ENCODE measurements at places on chromosomes 3 and 15.

DNA sequence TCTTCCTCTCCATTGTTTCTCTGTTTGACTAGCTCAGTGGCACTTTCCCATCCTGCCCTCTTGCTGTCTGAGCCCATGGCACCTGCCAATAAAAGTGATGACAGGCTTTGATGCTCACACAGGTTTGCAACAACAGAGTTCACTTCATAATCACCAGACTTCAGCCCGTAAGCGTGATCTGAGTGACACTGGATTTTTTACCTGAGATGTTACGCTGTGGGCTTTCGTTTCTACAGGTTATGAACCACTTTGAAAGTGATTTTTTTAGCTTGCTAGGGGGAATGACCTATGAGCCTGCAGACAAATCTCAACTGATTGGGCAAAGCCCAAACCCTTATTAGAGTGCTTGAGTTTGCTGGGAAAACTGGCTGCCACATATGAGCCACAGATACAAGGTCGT, 173.9 kb upstream of the ICE2 start:
- no peak for DNase-seq

- DNase-seq, result no peak
Observed at GRCh38 chr3:31439890-31440750, 92.6 kb upstream of the STT3B start.

- no peak for DNase-seq
Observed at GRCh38 chr15:85849946-85850345, 55.2 kb upstream of the KLHL25 start.

DNA sequence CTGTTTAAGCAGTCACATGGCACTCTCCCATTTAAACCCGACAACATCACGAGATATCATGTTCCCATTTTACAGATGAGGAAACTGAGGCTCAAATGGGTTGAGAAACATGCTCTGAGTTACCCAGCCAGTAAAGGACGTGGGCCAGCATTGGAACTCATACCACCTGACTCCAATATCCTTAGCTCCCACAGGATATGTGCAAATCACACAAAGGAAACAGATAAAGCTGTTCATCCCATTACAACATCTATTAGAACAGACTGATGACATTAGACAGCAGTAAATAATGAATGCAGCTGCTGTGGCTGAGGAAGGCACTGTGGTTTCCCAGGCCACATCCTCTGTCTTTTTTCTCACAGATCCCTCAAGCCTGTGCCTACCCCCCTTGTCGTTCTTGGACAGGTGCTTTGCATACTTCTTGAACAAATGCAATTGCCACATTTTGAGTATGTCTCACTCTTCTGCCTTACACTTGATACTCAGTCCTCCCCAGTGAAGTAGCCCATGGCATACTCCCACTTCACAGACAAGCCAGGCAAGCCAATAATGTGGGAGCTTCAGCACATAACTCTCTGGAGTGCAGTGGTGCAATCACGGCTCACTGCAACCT, 17.7 kb downstream of the FRMD4B start:
- peak; percentile 35 for DNase-seq

GRCh38 chr3:32712506-32713055, 27.6 kb downstream of the CNOT10 start:
- DNase-seq, result no peak

DNA sequence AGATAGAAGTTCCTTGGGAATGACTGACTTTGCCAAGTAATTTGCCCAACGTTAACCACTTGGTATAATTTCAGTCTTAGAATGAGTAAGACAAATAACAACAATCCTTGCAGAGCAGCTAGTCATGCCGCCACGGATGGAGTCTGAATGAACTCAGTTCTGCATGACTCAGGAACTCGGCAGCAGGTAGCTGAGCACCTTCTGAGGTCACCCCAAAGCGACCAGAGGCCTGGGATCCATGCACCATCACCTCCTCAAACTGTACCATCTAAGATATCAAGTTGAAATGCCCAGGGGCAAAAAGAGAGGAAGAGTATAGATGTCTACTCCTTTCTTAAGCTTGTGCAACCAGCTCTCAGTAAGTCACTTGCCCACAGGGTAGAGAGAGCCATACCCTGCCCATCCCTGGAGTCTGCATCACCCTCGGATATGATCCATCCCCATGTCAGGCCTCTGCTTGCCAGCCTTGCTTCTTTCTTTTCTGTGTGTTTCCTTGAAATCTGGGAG, 8.5 kb upstream of the CDCP1 start:
- no peak for DNase-seq

DNA sequence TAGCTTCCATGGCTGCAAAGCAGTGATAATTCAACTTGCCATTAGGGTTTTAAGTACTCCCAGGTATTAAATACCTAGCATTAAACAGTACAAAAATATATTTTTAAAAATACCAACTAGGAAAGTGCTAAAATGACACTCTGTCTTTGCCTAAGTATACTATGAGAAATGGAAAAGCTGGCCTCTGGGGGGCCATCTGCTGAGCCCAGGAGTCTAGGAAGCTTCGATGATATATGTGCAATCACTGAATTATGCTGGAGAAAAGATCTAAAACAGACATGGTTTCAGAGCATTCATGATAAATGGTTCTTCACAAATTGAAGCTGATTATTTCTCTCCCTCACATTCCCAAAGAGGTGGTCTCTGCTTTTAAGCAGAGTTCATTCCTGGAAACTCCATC, 191.8 kb downstream of the OPA1 start:
- DNase-seq, result no peak

- no peak for DNase-seq
Observed at GRCh38 chr3:185120126-185120525, 32.7 kb downstream of the C3orf70 start.

GRCh38 chr3:64686446-64686908, 1.3 kb downstream of the ADAMTS9 start:
- DNase-seq, result no peak

DNA sequence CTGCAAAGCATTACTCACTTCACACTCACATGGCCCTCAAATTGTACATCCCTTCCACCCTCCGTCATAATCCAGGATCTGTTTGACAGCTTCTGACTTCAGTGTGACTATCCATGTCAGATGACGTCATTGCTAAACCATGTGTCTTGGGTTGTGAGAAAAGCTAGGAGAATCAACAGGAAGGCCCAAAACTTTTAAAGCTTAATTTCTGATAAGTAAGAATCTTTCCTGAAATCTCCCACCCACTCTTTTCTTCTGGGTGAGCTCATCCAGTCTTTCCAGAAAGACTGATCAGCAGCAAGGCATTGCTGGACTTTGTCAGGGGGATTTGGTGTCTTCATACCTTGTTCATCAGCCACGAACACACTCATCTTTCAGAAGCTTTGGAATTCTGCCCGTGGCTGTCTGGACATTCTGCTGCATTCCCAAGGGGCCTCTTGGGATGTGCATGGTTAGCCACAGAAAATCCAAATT, 11.5 kb upstream of the LMCD1 start:
- no peak for DNase-seq

DNA sequence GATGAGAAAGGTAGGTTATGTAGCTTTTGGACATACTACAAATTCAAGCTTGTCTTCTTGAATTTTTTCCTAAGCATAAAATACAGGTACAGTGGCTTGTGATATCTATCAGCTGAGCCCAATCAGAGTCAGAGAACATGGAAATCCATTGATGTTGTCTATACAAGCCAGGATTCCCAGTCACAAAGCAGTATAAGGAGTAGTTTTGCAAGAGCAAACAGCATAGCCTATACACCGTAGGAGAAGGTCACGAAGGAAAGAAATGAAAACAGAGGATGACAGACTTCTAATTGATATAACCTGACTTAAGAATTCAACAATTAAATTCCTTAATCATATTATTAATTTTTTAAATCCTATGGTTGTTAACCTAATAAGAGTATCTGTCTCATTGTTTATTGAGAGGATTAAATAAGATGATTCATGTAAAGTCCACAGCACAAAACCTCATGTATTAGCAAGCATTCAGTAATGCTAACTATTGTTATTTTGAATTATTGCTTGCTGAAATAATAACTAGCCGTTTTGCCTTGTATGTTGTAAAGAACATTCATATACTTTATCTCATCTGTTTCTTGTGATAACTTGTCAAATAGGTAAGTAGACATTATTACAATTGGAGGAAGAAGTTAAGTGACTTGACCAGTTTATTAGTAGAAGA, 276.6 kb upstream of the ZPLD1 start:
- no peak for DNase-seq

DNA sequence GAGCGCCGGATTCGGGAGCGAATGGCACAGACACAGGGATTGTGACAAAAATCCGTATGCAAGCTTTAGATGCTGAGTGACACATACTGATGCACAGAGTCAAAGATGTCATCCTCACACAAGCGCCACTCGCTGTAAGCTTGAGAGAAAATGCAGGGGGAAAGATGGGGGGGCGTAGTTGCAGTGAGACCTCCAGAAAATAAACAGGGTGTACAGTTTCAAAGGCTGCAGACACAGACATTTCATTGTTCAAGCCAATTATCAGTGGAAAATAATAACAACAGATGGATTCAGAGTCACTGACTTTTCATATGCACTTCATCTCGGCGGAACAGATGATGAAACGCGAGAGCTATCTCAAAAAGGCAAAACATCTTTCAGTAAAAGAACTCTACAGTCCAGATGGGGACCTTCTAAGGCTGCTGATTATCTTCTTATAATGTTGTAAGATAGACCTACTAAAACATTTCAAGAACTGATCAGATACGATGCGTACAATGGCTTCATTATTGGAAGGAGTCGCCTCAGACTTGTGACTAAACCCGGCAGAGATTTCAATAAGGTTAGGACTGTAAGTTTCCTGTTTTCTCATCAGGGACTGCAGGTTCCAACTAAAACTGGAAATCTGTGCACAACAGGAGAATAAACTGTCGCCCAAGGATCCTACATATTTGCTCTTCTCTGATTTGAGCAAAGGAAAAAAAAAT, 275.4 kb downstream of the FOXP1 start:
- no peak for DNase-seq

- DNase-seq, result no peak
Observed at GRCh38 chr15:49901996-49902684, 216.9 kb downstream of the ATP8B4 start.

DNA sequence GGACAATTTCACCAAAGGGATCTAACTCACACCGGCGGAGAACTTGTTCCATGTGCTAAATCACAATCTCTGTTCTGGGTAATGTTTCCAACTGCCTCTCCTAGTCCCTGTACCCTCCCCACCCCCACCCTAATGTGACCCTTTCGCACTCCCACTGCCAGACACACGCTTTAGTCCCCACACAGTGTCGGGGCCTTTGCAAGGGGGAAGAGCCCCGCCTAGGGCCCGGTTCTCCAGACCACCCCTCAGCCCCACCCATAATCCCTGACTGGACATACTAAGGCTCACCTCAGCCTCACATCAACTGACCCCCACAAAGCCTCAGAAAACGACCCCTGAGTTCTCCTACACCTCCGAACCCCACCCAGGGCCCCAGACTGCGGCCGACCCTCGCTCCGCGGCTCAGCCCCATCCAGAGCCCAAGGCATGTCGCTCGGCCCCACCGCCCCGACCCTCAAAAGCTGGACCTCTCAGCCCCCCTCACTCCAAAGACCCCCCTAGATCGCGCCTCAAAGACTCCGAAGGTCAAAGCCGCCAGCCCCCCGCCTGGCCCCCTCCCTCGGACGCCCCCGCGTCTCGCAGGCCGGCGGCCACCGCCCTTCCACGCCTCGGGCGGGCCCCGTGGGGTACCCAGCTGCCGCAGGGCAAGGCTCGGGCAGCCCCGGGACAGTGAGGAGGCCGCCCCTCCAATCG, 72.0 kb upstream of the MAP4 start:
- DNase-seq, result no peak

DNA sequence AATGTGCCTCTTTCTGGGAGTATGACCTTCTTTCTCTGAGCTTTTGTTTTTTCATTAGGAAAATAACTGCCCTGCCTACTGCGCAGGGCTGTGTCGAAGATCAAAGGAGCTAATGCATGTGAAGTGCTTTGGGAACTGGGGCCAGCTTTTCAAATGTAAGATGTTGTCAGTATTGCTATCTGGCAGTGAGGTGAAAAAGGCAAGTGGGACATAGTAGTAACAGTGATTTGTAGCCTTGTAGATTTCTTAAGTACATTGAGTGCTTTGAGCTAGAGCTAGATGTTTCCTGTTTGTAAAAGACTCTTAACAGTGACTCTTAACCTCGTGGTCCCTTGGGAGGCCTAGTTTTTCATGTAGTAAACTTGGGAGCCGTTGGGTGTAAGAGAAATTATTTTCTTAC, 126.5 kb downstream of the ECT2 start:
- no peak for DNase-seq

DNA sequence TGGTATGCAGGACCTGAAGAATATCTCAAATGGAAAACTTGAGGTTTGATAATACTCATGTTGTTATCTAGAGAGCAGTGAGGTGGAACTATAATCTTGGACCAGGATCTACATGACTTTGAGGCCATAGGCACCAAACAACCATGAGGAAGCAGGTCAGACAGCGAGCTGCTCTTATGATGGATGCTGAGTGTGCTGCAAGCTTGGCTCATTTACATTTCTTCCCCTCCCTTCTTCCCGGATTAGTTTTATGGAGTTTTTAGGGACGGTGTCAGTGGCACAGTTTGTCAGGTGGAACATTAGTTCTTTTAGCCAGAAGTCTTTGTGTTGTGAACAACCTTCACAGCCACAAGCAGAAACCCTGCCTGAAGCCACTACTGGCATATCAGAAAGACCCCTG, 8.0 kb upstream of the MYZAP start:
- DNase-seq, result no peak

GRCh38 chr15:73924171-73924921, 1.9 kb upstream of the LOXL1 start:
- no peak for DNase-seq
